Karpas-422 (cell line): ENCODE measurements at places on chromosomes 6 and 20.
A peak's percentile ranks its signal among the peaks of the same experiment; 100 is the strongest.

DNA sequence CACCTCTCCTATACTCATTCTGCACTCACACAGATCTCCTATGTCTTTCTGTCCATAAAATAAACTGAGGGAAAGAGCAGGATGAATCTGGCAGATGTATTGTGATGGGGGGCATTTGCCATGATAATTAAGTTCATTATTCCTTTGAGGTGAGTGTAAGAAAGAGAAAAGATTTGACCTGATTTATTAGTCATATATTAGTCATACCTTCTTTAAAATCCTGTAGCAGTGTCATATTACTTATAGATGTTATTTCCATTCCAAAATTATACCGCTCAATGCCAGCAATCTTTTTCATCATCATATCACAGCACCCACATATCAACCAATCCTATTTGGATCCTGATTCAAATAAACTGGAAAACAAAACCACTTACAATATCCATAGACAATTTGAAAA lies 733.3 kb upstream of the SLC35B3 start:
- H3K27me3 ChIP-seq, result no peaks in the 10 kb centered on the region; the same call in 1 of the 2 replicates
- no peaks in the 10 kb centered on the region for H3K4me1 ChIP-seq
- no peak overlapping the region for H3K27ac ChIP-seq
- no peak overlapping the region for H3K4me3 ChIP-seq

- H3K27ac ChIP-seq, result no peak overlapping the region
- H3K36me3 ChIP-seq, result no peaks in the 10 kb centered on the region
- H3K27me3 ChIP-seq, result no peaks in the 10 kb centered on the region
- DNase-seq, result no peak
- no peaks in the 10 kb centered on the region for H3K4me1 ChIP-seq
- H3K4me3 ChIP-seq, result no peak overlapping the region
These were observed 234.3 kb downstream of the UTRN start for GRCh38 chr6:144519426-144519825.

- H3K36me3 ChIP-seq, result no peaks in the 10 kb centered on the region
- no peak overlapping the region for H3K4me3 ChIP-seq
- no peaks in the 10 kb centered on the region for H3K27me3 ChIP-seq
- no peak for DNase-seq
- no peak overlapping the region for H3K27ac ChIP-seq
- H3K4me1 ChIP-seq, result no peaks in the 10 kb centered on the region
These were observed 782 bp upstream of the FOXA2 start for GRCh38 chr20:22584922-22585785.

DNA sequence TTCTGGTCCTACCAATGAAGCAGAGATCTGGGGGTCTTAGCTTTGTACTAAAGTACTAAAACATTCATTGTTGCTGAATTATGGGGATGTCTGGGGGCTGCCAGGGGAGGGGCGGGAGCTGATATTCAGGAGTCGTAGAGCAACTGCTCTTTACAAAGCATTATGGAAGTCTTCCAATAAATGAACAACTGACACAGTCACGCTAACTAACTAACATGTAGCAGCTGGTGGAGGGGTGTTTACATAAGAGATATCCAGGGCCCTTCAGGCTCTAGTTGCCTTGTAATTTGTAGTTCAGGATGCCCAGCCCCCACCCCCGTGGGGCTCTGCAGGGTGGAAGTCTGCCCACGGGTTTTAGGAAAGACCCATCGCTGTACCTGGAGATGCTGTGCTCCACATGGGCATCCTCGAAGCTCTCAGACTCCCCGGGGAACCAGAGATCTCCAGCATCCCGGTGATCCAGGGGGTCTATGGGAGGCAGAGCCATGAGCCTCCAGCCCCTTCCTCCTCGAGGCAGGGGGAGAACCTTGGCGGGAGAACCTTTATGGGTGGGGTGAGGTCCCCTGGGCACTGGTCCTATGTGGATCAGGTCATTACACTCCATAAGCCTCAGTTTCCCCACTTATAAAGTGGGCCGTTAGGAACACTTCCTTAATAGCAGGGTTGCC lies 3.4 kb downstream of the TREM2 start:
- DNase-seq, result no peak
- no peaks in the 10 kb centered on the region for H3K36me3 ChIP-seq
- no peak overlapping the region for H3K4me3 ChIP-seq
- H3K4me1 ChIP-seq, result no peaks in the 10 kb centered on the region
- H3K27me3 ChIP-seq, result no peaks in the 10 kb centered on the region

- DNase-seq, result peak; percentile 75
- H3K4me3 ChIP-seq, result no peak overlapping the region
- H3K36me3 ChIP-seq, result no peaks in the 10 kb centered on the region
- H3K4me1 ChIP-seq, result no peaks in the 10 kb centered on the region; the same call in 1 of the 2 replicates
- H3K27ac ChIP-seq, result no peak overlapping the region
These were observed 97.2 kb downstream of the KIF16B start for GRCh38 chr20:16476032-16476431.
